NCI-H748 treated with DMSO at 0.1 percent for 48 hours (cell line): ENCODE measurements at places on chromosomes 16 and 17.

DNA sequence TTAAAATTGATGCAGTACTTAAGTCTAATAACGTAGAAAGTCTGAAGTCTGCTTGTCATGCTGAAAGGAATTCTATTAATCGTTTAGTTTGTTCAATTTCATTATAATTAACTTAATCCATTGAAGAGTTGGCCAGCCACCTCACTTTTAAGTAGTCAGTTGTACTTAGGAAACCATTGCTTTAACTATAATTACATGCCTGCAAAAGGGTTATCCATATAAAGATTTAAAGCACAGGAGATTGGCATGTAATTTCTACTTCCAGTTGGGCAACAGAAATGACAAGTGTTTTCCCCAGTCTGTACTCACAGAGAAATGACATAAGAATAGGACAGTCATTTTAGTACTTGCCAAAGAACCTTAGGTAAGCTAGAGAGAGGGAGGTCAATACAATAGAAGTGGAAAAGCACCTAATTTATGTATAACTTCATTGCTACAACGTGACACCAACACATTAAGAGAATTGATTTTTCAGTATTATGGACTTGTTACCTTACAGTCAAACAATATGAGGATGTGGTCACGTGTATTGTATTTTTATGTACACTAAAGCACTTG lies 3.7 kb upstream of the USP32 start:
- DNase-seq = no peak

DNA sequence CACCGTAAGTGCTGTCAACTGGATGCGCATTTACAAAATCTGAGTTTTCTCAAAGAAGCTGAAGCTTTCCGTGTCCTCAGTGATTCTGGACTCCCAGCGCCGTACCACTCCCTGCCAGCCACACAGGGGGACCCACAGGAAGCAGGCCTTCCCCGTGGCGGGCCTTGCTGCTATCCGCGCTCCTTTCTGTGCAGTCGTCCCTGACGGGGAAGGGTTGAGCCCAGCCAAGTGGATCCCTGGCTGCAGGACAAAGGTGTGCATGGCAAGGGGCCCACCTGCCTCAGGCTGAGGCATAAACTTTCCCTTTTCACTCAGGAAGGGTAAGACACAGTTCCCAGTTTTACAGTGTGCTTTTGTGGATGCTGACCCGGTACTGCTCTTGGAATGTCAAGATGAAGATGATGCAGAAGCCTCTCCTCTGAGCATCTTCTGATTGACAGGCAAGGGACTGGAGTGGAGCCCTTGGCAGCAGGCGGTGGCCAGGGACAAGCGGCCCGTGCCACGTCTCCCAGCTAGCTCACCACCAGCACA lies 93.0 kb downstream of the ANKRD11 start:
- DNase-seq = no peak

DNA sequence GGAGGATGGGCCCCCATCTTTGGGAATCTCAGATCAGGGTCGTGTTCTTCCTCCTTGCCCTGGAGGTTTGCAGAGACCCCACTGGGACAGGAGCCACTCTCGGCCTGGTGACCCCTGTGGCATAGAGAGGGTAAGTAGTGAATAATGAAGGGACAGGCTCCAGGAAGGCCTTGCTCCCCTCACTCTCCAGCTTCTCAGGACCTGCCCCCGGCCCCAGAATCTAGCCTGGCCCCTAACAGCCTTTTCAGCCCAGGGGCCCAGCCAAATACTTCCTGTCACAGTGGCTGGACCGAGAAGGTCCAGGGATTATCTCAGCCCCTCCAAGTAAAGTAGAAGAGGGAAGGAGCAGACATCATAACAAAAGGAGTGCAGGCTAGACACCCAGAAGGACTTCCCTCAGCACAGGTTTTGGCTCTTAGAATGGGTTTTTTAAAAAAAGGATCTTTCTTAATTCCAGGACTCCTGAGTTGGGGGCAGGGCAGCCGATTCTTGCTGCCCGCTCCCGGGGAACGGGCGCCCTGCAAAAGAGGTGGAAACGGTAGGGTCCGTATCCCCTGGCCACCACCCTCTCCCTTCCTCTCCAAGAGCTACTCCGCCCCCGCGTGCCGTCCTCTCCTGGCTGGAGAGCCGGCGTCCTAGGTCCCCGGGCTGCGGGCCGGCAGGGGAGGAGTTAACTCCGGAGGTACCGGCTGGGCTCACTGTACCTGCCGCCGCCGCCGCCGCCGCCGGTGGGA lies 559 bp upstream of the NXPH3 start:
- no peak for DNase-seq

DNA sequence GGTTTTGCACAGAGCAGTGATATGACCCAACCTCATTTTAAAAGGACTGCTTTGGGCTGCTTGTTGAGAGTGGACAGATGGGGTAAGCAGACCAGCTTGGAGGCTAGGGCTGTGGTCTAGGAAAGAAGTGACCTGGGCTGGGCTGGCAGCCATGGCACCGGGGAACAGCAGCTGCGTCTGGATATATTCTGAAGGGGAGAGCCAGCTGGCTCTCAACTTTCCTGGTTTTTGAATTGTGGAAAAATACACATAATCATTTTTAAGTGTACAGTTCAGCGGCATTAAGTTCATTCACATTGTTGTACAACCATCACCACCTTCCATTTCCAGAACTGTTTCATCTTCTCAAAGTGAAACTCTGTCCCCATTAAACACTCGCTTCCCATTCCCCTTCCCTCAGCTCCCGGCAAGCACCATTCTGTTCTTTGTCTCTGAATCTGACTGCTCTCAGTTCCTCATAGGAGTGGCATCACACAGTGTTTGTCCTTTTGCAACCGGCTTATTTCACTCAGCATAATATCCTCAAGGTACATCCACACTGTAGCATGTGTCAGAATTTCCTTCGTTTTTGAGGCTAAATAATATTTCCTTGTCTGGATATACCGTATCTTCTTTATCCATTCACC lies 113.2 kb downstream of the SPECC1 start:
- no peak for DNase-seq

- no peak for DNase-seq
Measured at GRCh38 chr17:6919158-6919557, 76.7 kb upstream of the ALOX12 start.

- peak; percentile 21 for DNase-seq
Measured at GRCh38 chr16:627454-628239, 3.1 kb upstream of the WFIKKN1 start.

- DNase-seq = peak; percentile 9
Measured at GRCh38 chr16:9003322-9003721, 39.6 kb upstream of the USP7 start.

DNA sequence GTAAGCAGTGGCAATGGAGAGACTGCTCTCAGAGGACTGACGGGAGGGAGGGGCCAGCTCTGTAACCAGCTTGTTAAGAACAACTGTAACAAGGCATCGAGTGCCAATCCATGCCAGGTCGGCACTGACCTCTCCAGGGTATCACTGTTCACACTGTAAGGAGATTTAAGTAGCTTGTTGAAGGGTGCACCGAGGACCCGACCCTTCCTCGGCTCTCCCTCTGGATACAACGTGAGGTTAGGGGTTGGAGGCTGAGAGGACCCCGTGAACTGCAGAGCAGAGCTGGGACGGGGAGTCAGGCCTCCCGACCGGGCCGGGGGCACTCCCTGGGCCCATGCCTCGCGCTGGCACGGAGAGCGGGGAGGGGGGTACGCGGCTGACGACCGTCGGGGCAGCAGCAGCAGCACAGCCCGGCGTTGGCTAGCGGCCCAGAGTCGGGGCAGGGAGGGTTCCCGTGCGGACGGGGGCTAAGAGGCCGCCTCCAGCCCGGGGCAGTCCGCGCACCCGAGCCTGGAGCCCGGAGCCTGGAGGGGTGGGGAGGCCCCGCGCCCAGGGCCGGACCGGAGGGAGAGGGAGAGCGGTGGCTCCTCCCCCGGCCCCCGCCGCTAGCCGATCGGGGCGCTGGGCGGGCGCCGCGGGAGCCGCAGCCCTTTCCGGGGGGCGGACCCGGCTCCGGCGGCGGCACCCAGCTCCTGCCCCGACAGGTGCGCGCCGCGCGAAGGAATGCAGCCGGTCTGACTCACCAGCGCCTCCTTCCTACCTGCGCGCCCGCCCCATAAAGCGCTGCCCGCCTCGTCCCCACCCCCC lies at the start of gene ITGB4:
Gene ITGB4 (plus strand): TSS at position 804 of the 807 bp plus-strand sequence. CDS start 3,245 bp downstream, outside the sequence.
- DNase-seq = no peak

GRCh38 chr17:73132085-73132492 lies 32.7 kb upstream of the SSTR2 start:
- no peak for DNase-seq

DNA sequence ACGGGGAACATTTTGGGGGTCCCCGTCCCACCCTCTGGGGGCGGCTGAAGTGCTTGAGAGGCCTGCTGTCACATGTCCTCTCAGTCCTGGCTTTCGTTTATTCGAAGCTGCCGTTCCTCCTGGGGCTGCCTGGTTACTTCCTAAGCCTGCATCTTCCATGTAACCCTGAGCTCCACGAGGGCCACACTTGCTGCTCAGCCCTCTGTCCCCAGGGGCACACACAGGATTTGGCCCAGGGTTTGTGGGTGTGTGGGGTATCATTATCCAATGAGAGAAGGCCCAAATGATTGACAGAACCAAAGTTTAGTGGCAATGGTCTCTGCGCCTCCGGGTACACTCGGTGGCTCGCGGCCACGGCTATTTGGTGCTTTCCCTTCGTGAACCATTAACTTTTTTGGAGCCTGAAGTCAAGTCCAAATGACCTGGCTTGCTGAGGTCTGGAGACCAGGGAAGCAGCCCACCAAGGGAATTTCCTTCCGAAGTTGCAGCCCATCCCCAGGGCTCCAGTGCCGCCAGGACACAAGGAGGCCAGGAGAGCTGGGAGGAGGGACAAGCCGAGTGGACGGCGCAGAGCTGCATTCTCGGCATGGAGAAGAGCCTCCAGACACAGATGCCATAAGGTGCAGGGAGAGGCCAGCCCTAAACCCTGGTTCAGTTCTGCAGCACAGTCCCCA lies 131.4 kb upstream of the FOXF1 start:
- no peak for DNase-seq

- DNase-seq = no peak
Measured at GRCh38 chr17:78747488-78747887, 34.6 kb downstream of the CYTH1 start.

- no peak for DNase-seq
Measured at GRCh38 chr17:28827672-28828071, 14.9 kb downstream of the FAM222B start.

- DNase-seq = no peak
Measured at GRCh38 chr17:9018726-9019125, 2.6 kb upstream of the NTN1 start.

DNA sequence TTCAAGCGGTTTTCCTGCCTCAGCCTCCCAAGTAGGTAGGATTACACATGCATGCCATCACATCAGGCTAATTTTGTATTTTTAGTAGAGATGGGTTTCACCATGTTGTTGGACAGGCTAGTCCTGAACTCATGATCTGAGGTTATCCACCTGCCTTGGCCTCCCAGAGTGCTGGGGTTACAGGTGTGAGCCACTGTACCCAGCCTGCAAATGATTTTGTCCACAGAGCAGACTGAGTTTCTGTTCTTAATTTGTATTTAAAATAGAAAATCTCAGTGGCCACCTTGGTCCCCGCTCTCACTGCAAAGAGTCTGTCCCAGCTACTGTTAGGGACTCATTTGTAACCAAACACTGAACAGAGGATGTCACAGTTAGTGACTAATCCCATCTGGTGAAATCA lies 415.7 kb upstream of the RBFOX1 start:
- no peak for DNase-seq

- peak; percentile 34 for DNase-seq
Measured at GRCh38 chr17:6843241-6843880, 11.8 kb upstream of the TEKT1 start.

DNA sequence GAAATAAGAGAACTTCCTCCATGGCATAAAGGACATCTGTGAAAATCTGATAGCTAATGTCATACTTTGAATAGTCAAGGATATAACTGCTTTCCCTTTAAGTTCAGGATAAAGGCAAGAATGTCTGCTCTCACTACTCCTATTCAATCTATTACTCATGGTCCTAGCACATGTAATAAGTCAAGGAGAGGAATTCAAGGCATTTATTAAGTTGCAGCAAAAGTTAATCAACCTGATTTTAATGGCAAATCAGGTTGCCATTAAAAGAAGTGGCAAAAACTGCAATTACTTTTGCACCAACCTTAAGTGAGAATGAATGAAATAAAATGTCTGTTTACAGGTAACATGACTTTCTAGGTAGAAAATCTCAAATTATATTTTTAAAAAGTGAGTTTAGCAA lies 225.9 kb downstream of the CNTNAP4 start:
- no peak for DNase-seq

GRCh38 chr17:18319604-18320256 lies 4.6 kb downstream of the SMCR8 start:
- peak; percentile 15 for DNase-seq

GRCh38 chr17:78903101-78903779 lies at the start of gene CEP295NL:
Gene CEP295NL, minus strand, starts transcription at chr17:78903201. Its CDS starts 1,373 bp downstream, at chr17:78901828.
- DNase-seq = no peak

GRCh38 chr17:65430209-65430833 lies 131.1 kb downstream of the AXIN2 start:
- no peak for DNase-seq

GRCh38 chr16:12951392-12951791 lies 50.0 kb downstream of the SHISA9 start:
- peak; percentile 54 for DNase-seq

GRCh38 chr17:44558334-44558709 lies 1.0 kb downstream of the FZD2 start:
- no peak for DNase-seq

DNA sequence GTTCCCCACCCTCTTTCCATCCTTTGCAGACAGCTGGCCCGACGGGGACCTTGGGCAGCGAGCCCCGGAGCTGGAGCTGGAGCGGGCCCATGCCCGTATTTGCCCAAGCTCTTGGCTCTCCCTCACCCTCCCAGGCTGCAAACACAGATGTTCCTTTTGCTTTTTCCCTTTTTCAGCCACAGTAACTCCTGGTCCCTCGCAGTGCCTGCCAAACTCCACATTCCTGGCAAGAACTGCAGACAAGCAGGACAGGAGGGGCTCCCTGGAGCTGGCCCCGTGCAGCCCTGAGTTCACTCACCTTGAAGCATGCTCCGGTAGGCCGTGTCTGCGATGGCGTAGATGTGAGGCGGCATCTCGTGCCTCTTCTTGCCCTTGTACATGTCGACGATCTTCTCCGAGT lies 33.9 kb downstream of the MYH11 start:
- DNase-seq = no peak

DNA sequence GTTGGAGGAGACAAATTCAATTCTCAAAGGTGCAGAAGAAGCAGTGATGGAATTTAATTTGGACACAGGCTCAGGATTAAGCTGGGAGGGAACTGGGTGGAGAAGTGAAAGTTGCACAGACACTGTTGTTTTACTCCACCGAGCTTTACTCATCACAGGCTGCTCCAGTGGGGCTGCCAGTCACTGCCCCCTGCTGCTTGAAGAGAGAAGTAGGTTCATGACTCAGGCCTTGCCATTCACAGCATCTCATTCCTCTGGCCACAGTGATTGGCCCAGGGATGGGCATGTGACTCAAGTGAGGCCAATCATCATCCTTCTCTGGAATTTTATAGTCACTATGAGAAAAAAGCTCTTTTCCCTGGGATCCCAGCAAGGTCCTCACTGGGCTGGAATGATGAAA lies 11.8 kb downstream of the GNAO1 start:
- no peak for DNase-seq

- no peak for DNase-seq
Measured at GRCh38 chr17:27878776-27879562, 14.2 kb downstream of the LYRM9 start.
